NCI-H2107 (cell line): ENCODE measurements at places on chromosomes 13 and 19.

- no peak for DNase-seq
These were observed 23.0 kb downstream of the TEX101 start for GRCh38 chr19:43437712-43438111.

DNA sequence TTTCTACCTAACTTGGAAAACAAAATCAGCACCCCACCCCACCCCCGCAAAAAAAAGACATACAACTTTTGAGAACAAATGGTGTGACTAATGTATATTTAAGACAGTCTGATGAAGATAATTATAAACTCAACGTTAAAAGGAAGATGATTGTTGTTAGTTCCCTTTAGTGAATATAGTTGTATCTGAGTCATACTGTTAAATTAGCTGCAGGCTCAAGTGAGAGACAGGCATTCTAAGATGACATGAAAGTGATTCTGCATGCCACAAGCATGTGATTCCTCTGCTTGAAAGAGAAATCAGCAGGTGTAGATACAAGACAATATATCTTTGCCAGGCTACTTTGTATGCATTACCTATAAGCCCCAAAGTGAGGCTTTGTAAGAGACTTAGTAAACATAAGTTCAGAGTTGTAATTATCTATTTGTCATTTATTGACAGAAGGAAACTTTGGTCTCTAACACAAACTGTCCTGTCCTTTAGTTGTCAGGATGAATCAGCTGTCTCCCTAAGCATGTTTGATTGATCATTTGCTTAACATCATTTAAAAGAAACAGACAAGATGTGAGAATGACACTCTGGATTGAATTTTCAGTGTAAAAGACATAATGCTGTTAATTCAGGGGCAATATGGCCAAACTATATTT lies 319.4 kb upstream of the HTR2A start:
- no peak for DNase-seq

DNA sequence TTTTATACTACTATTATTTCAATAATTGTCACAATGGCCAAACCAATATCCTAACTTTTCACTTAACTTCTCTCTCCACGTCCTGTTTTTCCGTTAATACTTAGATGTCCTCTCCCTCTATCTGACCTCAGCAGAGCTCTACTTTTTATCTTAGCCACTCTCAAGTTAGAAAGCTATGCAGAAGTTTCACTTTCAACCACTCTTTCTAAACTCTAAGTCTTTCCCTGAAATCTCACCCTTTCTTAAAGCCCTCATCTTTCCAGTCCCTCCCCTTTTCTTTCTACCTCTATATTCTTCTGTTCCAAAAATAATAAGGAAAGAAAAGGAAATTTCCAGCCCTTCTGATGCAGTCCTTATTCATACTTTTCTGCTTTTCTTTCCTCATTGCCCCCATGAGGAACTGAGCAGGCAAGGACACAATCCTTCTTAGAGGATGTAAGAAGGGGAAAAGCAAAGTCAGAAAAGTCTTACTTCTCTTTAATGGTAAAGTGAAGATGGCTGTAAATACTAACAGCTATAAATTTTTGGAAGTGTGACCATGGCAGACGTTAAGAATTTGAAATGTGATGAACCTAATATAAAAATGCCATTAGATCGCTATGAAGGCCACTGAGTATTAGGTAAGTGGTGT lies 23.0 kb downstream of the FAM216B start:
- no peak for DNase-seq

GRCh38 chr19:54439174-54439851 lies 9.7 kb upstream of the LENG8 start:
- no peak for DNase-seq

DNA sequence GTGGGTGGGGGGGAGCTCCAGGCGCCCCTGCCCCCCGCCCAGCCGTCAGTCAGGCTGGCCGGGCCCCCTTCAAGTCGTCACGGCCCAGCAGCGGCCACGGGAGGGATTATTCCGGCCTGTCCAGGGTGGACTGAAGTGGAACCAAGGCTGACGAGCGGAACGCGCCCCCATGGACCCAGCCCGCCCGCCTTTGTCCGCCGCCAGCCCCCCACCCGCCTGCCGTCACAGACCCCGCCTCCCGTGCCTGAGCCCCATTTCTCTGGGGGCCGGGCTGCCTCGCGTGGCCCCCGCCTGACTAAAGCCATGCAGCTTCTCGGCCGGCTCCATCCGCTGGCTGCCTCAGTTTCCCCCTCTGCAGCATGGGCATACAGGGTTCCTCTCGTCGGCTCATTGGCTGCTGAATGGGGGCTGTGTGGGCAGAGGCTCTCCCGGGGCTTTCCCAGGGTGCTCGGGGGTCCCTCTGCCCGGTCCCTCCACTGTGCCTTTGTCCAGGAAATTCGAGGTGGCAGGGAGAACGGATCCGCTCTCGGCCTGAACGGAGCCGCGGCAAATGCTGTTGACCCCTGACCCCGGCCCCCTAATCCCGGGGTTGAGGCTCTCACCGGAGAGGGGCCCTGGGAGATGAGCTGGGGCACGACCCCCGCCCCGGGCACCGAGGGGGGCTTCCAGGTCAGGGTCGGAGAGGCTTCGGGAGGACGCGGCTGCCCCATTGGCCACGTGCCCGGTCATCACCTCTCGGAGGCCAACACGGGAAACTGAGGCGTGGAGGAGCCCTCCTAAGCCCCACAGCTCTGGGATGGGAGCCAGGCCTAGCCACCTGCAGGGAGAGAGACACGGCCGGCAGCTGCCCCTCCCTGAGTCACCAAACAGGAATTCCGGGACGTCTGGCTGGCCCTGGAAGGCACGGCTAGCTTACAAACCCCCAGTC lies 27.4 kb downstream of the EFNA2 start:
- no peak for DNase-seq

DNA sequence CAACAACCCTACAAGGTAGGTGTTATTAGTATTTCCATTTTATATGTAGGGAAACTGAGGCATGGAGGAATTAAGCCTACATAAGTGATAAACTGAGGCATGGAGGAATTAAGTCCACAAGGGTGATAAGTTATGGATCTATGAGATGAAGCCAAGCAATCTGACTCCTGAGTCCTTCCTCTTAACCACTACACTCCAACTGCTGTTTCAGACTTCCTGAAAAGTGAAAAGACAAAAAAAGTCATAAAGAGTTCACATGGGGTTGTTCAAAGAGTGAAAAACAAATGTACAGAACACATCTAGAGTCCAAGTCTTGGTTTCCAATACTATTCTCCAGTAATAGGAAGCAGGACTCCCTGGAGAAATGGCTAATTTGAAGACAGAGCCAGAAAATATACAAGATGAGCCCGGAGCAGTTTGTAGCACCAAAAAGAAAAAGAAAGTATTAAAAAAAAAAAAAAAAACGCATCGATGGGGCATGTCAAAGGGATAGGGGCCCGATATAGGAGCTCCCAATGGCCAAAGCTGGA lies 12.1 kb downstream of the CRYL1 start:
- DNase-seq, result no peak
